NCI-H2081 (cell line): ENCODE measurements at places on chromosomes 13 and 19.
A peak's percentile ranks its signal among the peaks of the same experiment; 100 is the strongest.

- DNase-seq, result no peak
Measured at GRCh38 chr19:13425151-13425550, 81.1 kb downstream of the CACNA1A start.

DNA sequence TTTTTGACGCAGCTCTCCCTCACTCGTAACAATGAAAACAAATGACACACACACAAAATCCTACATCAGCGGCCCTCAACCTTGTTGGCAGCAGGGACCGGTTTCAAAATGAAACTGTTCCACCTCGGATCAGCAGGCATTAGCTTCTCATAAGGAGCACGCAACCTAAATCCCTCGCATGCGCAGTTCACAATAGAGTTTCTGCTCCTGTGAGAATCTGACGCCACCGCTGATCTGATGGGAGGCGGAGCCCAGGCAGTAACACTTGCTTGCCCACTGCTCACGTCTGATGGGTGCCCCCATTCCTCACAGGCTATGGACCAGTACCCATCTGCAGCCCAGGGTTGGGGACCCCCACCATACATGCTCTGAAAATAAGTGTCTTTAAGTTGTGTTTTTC, 43.4 kb downstream of the DHRS12 start:
- no peak for DNase-seq

DNA sequence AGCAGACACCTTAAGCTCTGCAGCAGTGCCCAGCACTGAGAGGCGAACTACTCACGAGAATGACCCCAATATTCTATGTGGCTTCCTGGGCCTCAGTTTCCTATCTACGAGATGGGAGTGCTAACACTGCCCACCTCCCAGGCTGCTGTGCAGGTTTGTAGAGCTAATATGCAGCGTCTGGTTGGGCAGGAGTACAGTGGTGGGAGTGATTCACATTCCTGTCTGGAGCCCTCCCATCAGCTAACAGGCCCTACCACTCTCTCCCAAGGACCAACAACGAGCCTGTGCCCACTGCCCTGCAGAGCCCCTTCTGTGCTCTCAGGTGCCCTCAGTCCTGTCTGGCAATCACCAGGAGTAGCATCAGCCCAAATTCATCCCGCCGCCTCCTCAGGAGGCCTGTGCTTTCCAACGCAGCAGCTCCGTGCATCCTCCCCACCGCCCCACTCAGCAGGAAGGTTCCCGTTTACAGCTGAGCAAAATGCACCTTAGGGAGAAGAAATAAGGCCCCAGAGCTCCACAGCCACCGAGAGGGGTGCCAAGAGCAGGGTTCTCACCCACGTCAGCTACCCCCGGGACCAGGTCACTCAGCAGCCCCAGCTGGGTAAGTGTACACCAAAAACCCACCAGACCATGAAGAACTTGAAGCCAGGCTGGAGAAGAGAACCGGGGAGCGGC, 6.6 kb downstream of the AKT2 start:
- DNase-seq, result no peak

DNA sequence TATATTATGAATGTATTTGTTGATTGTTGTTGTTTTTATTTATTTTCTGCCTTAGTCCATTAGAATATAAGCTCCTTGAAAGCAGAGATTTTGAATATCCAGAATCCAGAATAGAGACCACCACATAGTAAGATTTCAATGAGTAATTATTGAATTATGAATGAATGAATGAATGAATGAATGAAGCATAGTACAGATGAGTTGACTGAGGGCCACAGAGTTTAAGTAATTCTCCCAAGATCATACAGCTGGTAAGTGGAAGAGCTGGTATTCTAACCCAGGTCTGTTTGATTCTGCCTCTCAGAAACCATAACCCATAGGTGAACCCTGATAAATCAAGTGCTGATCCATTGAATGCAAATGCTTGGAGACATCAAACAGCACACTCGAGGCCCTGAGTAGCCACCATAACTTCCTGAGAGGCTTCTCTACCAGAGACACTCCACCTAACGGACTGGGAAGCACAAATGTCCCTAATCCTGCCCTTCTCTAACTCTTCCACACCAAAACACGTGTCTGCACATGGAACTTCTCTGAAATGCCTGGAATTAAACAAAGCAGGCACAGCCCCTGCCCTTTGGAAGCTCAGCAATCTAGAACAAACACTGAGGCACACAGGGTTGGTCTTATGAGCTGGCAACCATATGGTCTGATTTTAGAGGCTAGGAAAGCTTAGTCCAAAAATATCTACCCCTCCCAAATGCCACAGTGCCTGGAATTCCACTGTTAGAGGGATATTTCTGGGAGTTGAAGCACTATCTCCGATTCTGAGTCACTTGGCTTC, 190.1 kb downstream of the FOXO1 start:
- DNase-seq, result no peak

DNA sequence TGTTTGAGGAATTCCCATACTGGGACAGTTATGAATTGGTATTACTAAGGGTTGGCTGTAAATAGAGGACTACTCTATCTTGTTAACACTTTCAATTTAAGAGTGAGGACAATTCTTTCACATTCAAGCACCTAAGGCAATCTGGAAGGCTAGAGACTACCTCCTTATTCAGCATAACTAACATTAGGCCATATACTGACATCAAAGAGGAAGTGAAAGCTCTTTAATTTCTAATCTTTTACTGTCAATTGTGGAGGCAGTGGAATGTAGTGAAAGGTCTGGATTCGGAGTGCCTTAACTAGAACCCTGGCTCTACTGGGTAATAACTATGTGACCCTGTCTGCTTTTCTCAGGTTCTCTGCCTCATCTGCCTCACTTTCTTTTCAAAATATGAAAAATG, 134.0 kb downstream of the UFM1 start:
- no peak for DNase-seq

DNA sequence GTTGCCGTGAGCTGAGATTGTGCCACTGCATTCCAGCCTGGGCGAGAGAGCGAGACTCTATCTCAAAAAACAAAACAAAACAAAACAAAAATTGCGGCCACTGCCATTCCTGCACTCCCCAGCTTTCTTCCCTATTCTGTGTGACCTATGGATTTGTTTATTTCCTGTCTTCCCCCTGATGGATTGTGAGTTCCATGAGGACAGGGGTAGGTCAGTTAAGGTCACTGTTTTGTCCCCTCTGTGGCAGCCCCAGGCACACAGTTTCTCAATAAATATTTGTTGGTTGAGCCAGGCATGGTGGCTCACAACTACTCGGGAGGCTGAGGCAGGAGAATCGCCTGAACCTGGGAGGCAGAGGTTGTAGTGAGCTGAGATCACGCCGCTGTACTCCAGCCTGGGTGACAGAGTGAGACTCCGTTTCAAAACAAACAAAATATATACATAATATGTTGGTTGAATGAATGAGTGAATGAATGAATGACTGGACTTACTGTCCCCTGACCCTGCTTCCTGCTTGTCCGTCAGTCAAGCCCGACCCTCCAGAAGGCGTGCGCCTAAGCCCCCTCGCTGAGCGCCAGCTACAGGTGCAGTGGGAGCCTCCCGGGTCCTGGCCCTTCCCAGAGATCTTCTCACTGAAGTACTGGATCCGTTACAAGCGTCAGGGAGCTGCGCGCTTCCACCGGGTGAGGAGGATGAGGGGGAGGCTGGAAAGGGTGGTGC, 5.0 kb downstream of the EBI3 start:
- DNase-seq, result no peak

GRCh38 chr19:3665681-3666544, 34.4 kb downstream of the PIP5K1C start:
- DNase-seq, result no peak

DNA sequence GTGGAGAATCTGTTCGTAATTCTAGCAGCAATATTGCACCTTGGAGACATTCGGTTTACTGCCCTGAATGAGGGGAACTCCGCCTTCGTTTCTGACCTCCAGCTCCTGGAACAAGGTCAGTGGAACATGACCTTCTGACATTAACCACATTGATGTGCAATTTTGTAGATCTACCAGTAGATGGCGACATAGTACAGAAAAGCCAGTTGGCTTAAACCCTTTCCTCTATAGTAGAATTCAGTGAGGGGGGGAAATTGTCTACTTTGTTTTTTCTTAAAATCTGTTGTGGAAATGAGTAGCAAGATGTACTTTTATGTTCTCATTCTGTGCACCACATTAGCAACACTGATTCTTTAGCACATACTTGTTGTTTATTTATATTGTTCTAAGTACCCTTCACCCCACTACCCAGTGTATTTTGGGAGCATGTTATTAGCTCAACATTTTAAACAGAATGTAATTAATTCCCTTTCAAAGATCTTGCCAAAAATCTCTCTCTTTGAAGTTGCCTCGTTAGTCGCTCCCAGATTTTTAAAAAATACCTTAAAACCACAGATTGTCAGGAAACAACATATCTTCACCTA, 332.2 kb downstream of the MYO16 start:
- DNase-seq, result peak; percentile 51

DNA sequence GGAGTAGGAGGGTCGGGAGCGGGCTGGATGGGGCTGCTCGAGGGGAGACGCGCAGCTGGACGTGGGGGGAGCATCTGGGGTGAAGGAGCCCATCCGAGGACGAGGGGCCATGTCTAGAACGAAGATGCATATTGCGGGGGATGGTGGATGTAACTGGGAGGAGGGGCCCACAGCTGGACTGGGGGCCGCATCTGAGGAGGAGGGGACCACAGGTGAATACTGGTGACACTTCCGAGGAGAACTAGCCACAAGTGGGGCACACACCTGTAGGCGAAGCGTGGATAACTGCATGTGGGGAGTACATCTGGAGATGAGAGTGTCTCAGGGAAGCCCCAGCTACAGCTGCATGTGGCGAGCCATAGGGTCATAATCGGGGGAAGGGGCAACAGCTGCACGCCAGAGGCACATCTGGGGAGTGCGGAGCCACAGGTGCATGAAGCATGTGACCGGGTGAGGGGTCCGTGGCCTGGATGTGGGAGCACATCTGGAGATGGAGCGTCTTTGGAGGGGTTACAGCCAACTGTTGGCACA, 402 bp downstream of the ZSWIM9 start:
- DNase-seq, result no peak

GRCh38 chr19:37902668-37903067, 3.7 kb downstream of the WDR87 start:
- DNase-seq, result peak; percentile 85

DNA sequence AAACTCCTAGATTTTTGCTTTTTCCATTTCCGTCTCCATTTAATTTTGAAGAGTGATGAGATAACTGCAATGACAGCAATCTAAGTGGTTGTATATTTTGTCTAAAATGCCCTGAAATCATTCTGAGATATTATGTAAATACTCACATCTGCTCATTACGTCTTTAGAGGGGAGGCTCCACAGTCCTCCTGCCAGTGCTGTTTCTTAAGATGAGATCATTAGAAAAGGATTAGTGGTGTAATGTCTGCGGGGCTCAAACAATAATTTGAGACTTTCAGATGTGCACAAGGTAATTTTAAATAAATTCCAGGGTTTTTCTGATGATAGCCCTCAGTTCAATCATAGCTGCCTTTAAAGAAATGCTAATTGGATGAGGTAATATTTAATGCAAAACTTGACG, 437.9 kb downstream of the FOXO1 start:
- no peak for DNase-seq

GRCh38 chr13:25178070-25178469, 6.0 kb upstream of the AMER2 start:
- no peak for DNase-seq

- no peak for DNase-seq
Measured at GRCh38 chr13:112806739-112807652, 117.2 kb downstream of the ATP11A start.

GRCh38 chr19:46542428-46543230, 47.0 kb upstream of the PNMA8B start:
- peak; percentile 82 for DNase-seq

DNA sequence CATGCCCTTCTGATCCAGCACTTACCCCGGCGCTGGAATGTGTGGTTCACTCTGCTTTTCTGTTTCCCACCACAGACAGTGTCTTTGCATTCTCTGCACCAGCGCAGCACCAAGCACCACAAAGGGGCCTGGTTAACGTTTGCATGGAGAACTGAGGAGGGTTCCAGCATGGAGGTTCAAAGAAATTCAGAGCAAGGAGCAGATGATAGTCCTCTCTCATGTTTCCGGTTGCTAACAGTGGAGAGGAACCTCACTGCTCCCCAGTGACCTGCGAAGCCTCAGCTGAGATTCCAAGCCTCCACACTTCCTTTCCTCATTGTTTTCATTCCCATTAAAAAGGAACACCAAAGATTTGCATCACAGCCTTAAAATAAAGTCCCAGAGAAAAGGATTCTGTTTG, 99.7 kb downstream of the STARD13 start:
- DNase-seq, result no peak

- no peak for DNase-seq
Measured at GRCh38 chr13:79631051-79631659, 150.2 kb downstream of the NDFIP2 start.

DNA sequence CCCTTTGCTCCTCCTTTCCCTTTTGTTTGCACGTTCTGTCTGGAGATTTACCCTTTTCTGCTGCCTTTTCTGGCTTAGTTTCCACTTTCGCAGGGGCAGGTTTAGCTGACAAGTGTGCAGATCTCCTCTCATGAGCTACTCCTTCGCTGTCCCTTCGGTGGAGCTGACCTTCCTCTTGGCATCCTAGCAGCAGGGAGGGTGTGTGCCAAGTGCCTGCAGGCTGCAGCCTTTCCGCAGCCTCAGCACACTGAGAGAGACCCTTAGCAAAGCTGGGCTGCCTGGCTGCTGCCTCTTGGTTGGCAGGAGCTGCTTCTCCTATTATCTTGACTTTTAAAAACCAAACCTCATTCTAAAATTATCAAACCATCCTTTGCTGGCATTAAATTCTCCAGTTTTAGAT, 132.5 kb downstream of the DNAJC3 start:
- no peak for DNase-seq

DNA sequence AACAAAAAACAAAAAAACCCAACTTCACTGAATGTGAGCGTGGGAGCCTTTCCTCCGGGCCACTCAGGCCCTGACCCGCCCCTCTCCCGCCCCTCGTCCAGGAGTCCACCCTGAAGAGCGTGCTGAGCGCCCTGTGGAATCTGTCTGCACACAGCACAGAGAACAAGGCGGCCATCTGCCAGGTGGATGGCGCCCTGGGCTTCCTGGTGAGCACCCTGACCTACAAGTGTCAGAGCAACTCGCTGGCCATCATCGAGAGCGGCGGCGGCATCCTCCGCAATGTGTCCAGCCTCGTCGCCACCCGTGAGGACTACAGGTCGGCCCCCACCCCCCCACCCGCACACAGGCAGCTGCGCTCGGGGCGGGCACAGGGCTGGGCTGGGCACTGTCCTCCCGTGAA, 11.9 kb downstream of the APC2 start:
- DNase-seq, result no peak

- DNase-seq, result no peak
Measured at GRCh38 chr19:17579661-17580244, 24.3 kb downstream of the COLGALT1 start.

GRCh38 chr13:26855071-26855470, 94.5 kb upstream of the GPR12 start:
- no peak for DNase-seq

GRCh38 chr19:6718741-6719539, 1.5 kb downstream of the C3 start:
- DNase-seq, result no peak

GRCh38 chr13:50993934-50994333, 84.3 kb downstream of the RNASEH2B start:
- DNase-seq, result peak; percentile 48
